ENCODE measurements at places on chromosomes 13 and 19.

- no peak for DNase-seq
These were observed 140.7 kb upstream of the SPRY2 start for GRCh38 chr13:80481588-80481987.

DNA sequence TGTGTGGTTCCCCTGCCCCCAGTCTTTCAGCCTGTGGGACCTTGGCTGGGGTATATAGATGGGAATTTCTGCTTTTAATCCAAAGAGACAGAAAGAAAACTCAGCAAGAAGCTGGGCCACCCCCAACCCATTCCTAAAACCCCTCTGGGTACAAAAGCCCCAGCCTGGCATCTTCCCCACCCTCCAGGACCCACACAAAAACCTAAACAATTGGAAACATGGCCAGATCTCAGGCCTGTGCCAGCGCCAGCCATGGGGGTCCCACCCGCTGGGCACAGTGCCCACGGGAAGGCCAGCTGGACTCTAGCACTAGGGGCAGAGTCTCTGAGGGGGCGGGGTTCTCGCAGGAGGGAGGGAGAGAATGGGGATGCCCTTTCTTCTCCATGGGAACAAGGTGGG is 8.6 kb downstream of the LYL1 start:
- no peak for DNase-seq

- no peak for DNase-seq
These were observed 94.1 kb downstream of the TNFSF13B start for GRCh38 chr13:108363666-108364065.

- no peak for DNase-seq
These were observed 58.1 kb upstream of the KLF2 start for GRCh38 chr19:16266586-16266942.
